ENCODE measurements at places on chromosomes 11 and 22.

- DNase-seq = no peak
These were observed 66.1 kb downstream of the CHST1 start for GRCh38 chr11:45599161-45599943.

GRCh38 chr11:130940706-130941105, 24.4 kb upstream of the SNX19 start:
- no peak for DNase-seq

- DNase-seq = no peak
These were observed 53.4 kb downstream of the RTL6 start for GRCh38 chr22:44444341-44445306.

GRCh38 chr22:49088801-49089791, 738.6 kb downstream of the BRD1 start:
- no peak for DNase-seq

DNA sequence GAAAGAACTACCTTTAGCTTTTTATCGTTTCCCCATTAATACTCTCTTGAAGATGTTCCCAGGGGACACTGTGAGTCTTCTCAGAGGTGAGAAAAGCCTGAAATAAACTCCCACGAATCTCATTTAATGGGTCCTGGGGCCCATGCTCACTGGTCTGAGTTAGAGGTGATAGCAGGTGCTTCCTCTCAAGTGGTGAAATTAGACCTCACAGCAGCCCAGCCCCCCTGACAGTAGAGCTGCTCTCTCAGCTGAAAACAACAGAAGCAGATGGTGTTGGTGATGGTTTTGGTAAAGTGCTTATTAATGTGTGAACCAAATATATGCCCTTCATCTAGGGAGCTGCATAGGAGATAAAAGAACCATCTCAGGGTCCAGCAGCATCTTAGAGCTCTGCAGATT, 76.8 kb upstream of the VPREB1 start:
- no peak for DNase-seq

GRCh38 chr22:22689621-22690345, 45.4 kb downstream of the GGTLC2 start:
- no peak for DNase-seq

GRCh38 chr11:67542971-67543370, 19.7 kb upstream of the CABP2 start:
- DNase-seq = no peak

GRCh38 chr11:64334764-64335735, 5.0 kb upstream of the CCDC88B start:
- no peak for DNase-seq

GRCh38 chr11:21428796-21429195, 759.4 kb downstream of the NELL1 start:
- no peak for DNase-seq

GRCh38 chr11:132258875-132259274, 888.5 kb downstream of the NTM start:
- DNase-seq = no peak

GRCh38 chr11:103844327-103845215, 191.9 kb upstream of the DDI1 start:
- DNase-seq = no peak

GRCh38 chr22:26743149-26743548, 85.8 kb downstream of the MIAT start:
- DNase-seq = no peak

DNA sequence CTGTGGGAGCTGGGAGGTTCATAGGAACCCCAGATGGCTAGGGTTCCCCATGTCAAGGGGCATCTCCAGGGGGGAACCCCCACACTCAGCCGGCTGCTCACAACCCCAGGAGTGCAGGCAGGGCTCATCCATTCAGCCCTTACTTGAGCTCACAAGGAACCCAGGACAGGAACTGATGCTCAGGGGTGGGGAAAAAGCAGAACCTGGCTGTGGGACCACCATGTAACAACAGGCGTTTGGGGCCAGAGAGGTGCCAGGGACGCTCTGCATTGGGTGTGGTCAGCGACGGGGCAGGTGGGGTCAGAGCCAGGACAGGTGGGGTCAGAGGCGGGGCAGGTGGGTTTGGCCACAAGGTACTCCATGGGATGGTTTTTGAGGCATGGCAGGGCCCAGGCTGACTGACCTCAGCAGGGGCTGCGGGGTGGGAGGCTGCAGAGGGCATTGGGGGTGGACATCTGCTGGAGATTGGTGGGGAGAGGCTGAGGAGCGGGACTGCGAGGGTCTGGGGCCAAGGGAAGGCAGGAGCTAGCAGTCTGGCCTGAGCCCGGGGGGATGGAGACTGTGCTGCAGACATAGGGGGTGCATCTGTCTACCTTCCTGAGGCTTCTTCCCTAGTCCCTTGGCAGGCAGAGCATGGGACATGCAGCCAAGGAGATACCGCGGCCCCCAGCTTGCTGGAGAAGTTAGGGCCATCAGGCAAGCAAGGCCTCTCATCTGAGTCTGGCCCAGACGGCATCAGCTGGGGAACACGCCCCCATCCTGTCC, 34.0 kb upstream of the CARS1 start:
- no peak for DNase-seq

DNA sequence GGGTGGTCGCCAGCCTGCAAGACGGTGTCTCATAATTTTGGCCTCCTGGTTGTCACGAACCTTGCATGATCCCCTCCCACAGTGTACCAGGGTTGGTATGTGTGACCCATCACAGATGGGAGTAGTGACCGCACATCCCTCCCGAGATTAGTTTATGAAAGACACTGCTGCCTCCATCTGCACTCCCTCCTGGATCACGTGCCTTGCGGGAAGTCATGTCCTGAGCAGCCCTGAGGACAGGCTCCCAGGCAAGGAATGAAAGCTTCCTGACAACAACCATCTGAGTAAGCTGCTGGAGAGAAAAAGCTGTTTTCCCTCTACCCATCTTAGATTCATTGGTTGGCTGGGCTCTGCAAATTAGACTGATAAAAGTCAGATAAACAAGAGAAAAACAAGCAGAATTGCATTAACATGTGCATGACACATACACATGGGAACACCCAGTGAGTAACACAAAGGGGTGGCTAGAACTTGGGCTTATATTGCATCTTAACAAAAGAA, 14.4 kb upstream of the PAMR1 start:
- DNase-seq = no peak

DNA sequence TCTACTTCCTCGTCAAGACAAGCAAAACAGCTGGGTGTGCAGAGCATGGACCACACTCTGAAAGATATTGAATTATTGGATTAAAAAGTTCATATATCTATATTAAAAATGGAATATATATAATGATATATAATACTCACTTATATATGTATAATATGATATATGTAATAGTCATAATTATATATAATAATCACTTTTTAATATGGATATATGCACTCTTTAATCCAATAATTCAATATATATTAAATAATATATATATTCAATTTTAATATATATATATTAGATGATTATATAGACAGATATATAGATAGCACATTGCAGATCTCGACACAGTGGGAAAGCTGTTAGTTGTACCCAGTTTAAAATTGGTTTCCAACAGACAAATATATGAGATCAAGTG, 182.1 kb upstream of the CARD18 start:
- no peak for DNase-seq

DNA sequence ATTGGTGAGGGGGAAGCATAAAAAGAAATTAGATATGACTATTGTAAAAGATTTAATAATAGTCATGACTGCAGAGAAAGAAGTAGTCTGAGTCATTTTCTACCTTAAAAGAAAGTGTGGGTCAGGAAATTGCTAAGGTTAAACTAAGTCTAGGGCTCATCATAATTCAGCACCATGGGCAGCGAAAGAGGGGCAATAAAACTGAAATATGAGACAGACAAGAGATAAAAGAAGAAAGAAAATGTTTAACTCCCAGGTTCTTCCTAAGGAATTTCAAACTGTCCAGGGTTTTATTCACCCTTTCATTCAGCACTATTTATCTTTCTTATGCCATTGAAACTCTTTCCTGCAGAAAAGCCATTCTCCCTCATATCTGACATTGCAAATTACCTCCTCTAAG, 114.4 kb upstream of the API5 start:
- no peak for DNase-seq

GRCh38 chr11:102191832-102192231, 81.6 kb downstream of the YAP1 start:
- no peak for DNase-seq

DNA sequence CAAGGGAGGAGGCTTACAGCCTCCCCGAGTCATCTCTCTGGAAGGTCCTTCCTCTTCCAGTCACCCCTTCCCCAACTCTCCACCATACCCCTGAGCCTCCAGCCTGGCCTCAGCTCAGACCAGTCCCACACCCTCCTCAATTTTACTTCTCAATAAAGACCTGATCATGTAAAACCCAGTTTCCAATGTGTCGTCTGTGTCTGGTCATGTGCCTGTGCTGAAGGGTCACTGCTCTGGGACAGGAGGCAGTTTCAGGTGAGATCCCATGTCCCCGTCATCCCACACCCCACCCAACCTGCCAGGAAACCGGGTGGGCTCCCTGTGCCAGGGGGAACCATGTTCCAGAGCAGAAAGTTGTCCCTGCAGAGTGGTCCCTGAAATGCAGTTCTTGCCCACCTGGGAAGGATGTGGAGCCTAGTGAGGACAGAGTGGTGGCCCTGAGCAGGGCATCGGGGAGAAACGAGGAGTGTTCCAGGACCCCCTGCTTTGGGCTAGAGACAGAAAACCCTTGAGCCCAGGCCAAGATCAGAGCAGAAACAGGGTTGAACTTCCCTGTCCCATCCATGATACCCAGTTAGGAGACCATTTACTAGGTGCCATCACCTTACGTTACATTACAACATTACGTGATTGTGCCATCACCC, 19.4 kb downstream of the IGLL5 start:
- DNase-seq = no peak

- no peak for DNase-seq
These were observed 612.2 kb downstream of the CNTN5 start for GRCh38 chr11:99632969-99633368.

DNA sequence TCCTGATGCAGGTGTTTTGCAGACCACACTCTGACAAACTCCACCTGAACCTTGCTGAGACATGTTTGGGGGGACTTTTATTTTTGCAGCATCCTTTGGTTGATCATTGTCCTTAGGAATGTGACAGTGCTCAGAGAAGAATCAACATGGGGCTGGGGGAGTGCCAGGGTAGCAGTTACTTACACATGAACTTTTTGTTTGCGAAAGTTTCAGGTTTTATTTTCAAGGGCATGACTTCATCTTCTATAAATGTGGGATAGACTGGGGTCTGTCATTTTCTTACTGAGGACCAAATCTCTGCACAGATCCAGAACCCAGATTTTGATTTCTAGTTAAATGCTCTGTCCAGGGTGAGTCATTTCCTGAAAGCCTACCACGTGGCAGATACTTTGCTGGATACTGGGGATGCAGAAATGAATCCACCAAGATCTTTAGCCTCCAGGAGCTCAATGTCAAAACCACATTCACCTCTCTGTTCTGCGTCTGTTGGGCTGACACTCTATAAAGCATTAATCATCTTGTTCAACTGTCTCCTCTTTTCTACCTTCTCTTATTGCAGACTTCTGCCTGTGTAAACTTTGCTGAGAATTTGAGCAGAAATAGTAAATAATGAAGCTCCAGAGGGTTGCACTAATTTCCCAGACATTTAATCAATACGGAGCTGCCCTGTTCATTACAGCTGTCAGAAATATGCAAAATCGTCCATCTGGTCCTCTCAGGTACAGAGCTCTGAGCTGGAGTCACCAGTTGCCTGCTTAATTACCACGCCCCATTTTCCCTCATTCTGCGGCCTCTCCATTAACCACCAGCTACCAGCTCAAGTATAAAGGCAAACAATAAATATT, 387.9 kb downstream of the MIAT start:
- DNase-seq = no peak

DNA sequence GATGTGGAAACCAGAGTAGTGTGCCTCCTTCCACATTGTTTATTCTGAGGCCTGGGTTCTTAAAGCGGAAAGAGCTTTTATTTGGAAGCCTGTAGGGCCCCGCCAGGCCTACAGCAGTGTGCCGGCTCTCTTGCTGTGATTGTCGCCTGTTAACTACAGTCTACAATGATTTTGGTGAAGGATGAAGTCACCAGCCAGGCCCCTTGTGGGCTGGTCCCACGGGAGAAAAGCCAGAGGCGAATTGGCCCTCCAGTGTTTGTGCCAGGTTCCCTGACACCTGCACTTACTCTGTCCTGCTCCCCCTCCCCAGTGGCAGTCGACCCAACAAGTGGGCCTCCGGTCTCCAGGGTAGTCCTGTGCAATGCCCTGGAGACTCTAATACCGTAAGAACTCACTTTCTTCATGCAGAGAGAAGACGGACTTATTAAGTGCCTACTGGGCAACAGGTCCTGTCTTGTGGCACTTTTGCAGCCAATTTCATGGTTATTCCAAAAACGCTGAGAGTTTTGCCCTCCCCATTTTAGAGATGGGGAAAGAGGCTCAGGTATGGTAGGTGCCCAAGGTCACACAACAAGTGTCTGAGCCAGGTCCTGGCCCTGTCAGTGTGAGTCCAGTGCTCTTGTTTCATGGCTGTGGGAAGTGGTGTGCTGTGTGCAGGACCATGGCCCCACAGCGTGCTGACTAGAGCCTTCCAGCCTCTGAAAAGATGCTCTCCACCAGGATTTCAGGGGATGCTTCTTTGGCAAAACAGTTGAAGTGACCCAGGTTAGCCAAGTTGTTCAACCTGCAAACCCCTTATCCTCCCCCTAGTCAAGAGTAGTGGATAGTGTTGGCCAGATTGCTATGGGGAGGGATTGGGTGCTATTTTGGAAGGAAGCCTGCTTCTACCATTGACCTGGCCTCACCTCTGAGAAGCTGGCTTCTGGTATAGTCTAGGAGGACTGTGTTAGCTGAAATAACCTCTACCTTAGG, 1.4 kb downstream of the MICAL2 start:
- no peak for DNase-seq

DNA sequence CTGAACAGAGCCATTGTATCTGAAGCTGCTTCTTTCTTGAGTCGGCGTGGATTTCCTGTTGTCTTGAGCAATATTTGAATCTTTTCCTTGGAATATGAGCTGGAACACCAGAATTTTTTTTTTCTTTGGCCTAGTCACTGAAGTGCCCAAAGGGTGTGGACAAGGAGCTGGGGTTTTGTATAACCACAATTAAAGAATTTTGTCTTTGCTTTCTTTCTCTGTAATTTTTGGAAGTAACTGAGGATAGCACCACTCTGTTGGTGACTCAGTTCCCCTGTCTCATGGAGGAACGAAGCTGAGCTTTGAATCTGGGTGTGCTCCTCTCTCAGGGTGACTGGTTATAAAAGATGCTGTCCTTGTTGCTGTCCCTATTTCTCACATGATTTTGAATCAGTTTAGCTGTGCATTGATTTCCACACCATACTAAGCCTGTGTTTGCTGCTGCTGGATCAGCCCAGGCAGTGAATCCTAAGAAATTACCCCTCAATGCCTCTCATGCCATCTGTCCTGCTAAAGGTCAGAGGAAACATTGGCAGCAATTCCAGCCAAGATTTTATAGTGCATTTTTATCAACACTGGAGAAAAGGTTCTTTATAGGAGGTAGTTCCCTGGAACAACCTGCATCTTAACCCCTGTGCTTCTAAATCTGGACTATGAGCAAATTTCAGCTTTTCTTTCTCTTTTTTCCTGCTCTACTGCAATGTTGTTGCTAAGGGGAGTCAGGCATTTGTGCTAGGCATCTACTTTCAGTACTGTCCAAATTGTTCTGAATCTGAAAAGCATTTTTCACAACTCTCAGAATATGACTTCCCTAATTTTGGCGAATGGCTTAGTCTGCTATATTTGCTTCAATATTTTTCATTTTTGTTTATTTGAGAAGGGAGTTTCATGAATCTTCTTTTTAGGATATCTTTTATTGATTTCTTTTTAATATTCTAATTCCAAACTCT, 540.8 kb downstream of the SOX6 start:
- DNase-seq = no peak

- DNase-seq = no peak
These were observed 382 bp downstream of the RASSF10 start for GRCh38 chr11:13009476-13009920.

All from spinal cord (tissue), 10 donors.